ENCODE measurements at places on chromosomes 4 and X. TPM values are rescaled to one million over a fixed set of nuclear protein-coding genes. Genes with fewer than 3 reads are reported as not detected.

The DGAT2L6 gene
- not detected for total RNA-seq

The HTR2C gene
- total RNA-seq = not detected

GRCh38 chr4:176054942-176055341 is 10.7 kb upstream of the WDR17 start:
- no peak for DNase-seq

DNA sequence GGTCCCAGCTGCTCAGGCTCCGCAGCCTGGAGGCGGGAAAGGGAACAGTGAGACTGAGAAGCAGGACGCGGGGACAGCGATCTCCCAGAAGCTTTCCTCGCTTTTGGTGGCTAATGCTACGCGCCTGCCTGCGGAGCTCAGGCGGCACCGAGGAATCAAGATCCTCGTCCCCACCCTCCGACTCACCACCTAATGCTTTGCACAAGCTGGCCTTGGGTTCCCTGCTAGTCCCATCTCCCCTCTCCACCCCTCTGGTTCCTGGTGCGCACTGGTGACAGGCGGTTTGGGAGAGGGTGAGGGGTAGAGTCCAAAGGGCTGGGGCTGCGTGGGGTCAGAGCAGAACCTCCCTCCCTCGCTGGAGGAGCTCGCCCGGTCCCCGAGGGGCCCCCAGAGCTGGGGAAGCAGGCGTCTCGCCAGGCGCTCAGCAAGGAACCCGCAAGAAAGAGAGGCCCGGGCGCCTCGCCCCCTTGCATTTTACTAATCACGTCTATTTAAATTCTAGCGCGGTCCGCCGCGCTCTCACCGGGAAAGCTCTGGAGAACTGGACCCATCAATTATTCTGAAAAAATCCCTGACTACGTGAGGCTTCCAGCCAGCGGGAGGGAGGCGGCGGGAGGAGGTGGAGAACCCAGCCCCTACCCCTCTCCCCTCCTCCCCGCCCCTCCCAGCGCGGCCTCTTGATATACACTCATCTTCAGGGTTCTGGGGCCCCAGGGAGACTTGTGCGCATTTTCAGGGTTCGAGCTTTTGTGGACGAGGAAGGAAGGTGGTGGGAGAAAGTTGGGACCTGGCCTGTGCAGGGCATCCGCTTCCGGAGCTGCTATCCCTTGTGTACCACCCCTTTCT is 9.1 kb downstream of the POU4F2 start:
- no peak for DNase-seq

- DNase-seq = no peak
These were observed 63.2 kb downstream of the CPEB2 start for GRCh38 chr4:15065516-15065915.

Data from left lobe of liver (tissue), 2 donors.